Pancreas (tissue), 10 donors: ENCODE measurements at places on chromosomes 1 and 21.

DNA sequence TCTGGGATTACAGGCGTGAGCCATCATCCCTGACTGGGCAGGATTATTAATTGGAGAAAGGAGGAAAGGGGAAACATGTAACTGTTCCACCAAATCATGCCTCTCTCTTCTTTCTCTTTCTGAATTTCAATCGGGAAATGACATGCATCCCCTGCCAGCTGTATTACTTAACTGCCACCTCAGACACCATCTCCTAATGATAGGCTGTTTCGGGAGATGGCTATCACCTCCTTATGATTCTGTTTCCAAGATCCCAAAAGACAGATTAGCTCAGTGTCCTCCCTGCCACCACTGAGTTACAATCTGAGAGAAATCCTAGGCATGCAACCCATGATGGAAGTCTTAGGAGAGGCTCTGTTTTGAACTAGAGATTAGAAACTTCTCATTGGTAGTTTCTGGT is 67.5 kb downstream of the MIS18A start:
- no peak overlapping the region for H3K27ac ChIP-seq
- no peaks in the 10 kb centered on the region for H3K36me3 ChIP-seq
- H3K27me3 ChIP-seq: no peaks in the 10 kb centered on the region
- no peak overlapping the region for H3K4me3 ChIP-seq
- DNase-seq: no peak

DNA sequence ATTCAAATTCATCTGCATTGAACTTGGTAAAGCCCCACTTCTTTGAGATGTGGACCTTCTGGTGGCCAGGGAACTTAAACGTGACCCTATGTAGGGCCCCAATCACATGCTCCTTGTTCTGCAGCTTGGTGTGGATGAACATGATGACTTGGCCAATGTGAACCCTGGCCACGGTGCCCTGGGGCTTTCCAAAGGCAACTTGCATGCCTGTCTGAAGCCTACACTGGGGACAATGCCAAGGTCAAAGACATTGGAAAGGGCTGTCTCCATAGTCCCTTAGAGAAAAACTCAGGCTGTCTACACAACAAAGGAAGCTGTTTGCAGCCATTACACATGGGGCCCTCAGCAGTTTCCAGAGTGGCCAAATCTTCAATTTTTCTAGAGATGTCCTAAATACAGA is 8.9 kb upstream of the VPS13D start:
- no peak overlapping the region for H3K27ac ChIP-seq
- no peak for DNase-seq
- H3K36me3 ChIP-seq: no peaks in the 10 kb centered on the region
- no peaks in the 10 kb centered on the region for H3K4me1 ChIP-seq

- H3K27me3 ChIP-seq: no peaks in the 10 kb centered on the region
- H3K27ac ChIP-seq: no peak overlapping the region
- H3K4me3 ChIP-seq: no peak overlapping the region
- peaks cover 10% of the 10 kb centered on the region for H3K4me1 ChIP-seq
- DNase-seq: no peak
Measured at GRCh38 chr1:171221665-171222591, 26.4 kb upstream of the FMO1 start.

GRCh38 chr1:77378723-77379535 is 97.1 kb downstream of the AK5 start:
- no peak overlapping the region for H3K27ac ChIP-seq
- H3K4me1 ChIP-seq: no peaks in the 10 kb centered on the region
- no peaks in the 10 kb centered on the region for H3K27me3 ChIP-seq
- H3K4me3 ChIP-seq: no peak overlapping the region
- H3K36me3 ChIP-seq: no peaks in the 10 kb centered on the region
- no peak for DNase-seq

DNA sequence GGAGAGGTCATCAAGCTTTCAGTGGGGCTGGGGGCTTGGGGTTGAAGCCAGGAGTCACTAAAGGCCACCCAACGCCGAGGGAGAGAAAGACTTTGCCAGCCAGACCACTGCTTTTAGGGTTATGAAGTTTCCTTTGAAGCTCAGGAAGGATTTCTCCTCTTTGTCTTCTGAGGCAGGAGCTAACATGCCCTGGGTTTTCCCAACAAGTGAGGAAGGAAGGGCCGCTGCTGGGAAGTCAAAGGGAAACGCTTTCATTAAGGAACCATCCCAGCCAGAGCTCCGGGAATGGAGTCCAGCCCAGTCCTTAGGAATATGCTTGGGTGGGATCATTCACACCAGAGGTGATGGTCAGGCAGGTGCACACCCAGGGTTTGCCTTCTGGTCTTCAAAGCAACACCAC is 436.9 kb downstream of the PRDM2 start:
- no peak overlapping the region for H3K27ac ChIP-seq
- DNase-seq: no peak
- H3K4me3 ChIP-seq: no peak overlapping the region
- no peaks in the 10 kb centered on the region for H3K27me3 ChIP-seq

GRCh38 chr1:235902677-235903542 is 36.2 kb upstream of the LYST start:
- no peak for DNase-seq
- H3K4me3 ChIP-seq: no peak overlapping the region

DNA sequence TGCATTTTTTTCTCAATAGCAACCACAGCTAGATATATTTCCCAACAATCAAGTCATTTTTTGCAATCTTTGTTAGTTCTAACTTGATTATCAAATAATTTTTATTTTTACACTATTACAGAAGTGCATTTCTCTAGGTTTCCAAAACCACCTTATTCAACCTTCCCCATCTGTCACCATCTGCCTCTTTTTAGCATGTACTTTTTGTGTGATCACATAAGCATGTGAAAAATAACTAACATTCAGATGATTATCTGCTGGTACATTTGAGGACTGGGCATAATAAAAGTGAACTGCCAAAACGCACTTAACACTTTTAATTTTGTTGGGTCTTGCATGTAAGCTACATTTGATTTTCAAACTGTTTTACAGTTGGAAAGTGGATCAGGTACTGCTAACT is 291.5 kb downstream of the AKT3 start:
- DNase-seq: no peak
- no peaks in the 10 kb centered on the region for H3K27me3 ChIP-seq
- H3K4me1 ChIP-seq: no peaks in the 10 kb centered on the region
- no peaks in the 10 kb centered on the region for H3K36me3 ChIP-seq
- H3K27ac ChIP-seq: no peak overlapping the region
- no peak overlapping the region for H3K4me3 ChIP-seq

DNA sequence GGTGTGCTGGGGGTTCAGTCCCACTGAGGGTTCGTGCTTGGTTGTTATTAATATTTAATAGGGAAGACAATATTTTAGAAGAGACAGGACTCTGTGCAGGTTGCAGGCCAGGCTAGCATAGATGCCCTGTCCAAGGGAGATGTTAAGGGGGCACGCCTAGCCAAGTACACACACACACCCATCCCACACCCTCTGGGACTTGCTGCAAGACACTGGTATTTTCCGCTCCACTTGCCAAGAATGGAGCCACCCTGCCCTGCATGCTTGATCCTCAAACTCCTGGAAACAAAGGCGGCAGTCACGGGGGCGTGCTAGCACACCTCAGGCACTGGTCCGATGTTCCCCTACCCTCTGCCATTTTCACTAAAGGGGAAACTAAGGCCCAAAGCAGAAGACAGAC is 99.1 kb downstream of the MRPL37 start:
- no peak overlapping the region for H3K27ac ChIP-seq
- H3K36me3 ChIP-seq: no peaks in the 10 kb centered on the region
- peaks cover 15% of the 10 kb centered on the region for H3K4me1 ChIP-seq
- no peaks in the 10 kb centered on the region for H3K27me3 ChIP-seq

DNA sequence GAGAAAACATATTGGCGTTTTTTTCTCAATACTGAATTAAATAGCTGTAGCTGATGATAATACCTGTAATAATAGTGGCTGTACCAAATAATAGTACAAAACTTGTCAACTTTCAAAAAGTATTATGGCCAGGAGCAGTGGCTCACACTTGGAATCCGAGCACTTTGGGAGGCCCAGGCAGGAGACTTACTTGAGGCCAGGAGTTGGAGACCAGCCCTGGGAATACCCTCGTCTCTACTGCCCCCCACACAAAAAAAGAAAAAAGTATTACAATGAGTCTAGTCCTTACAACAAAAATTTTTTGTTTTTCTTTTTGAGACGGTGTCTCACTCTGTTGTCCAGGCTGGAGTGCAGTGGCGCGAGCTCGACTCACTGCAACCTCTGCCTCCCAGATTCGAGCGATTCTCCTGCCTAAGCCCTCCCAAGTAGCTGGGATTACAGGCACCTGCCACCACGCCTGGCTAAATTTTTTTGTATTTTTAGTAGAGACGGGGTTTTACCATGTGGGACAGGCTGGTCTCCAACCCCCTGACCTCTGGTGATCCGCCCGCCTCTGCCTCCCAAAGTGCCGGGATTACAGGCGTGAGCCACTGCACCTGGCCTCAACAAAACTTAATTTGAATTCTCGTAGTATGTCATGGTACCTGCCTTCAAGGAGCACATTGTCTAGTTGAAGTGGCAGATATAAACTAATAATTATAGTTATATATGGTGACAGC is 1.4 kb downstream of the RBBP4 start:
- no peaks in the 10 kb centered on the region for H3K27me3 ChIP-seq
- H3K4me1 ChIP-seq: peaks cover 14% of the 10 kb centered on the region
- peak overlapping the region; percentile 84 for H3K4me3 ChIP-seq
- H3K36me3 ChIP-seq: peaks cover 3% of the 10 kb centered on the region
- no peak overlapping the region for H3K27ac ChIP-seq

DNA sequence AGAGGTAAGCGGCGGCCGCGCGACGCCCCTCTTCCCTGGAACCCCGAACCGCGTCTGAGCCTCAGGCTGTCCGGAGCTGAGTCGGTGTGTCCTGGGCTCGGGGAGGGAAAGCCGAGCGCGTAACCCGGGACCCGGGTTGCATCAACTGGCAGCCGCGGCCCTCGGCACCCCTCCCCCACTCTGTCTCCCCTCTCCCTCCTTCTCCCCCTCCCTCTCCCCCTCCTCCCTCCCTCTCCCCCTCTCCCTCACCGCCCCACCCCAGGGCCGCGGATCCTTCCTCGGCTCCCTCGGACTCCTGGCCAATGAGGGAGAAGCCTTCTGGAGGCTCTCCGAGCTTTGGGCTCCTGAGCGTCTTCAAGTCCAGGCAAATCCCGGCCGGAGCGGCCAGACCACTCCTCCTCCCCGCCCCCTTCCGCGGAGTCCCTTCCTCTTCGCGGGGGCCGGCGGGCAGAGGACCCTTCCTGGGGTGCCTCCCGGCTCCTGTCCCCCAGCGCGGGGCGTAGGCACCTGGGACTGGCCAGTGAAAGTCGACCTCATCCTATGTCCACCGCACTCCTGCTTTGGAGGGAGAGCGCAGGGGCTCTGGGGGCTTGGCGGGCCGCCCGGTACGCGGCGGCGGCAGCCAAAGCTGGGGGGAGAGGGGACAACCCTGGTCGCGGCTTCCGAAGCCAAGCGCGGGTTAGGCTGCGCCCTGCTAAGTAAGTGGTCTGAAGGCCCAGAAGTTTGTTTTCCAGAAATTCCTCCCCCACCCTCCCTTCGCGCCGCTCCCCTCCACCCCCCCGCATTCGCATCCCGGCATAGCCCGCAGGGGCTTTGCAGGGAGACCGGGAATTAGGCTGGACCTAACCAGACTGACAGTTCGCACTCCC is 850 bp downstream of the SESN2 start:
- peak overlapping the region; percentile 72 for H3K27ac ChIP-seq
- H3K4me1 ChIP-seq: peaks cover 11% of the 10 kb centered on the region
- DNase-seq: peak; percentile 79
- H3K4me3 ChIP-seq: peak overlapping the region; percentile 76

GRCh38 chr1:225480825-225481434 is 53.1 kb upstream of the LBR start:
- H3K4me1 ChIP-seq: no peaks in the 10 kb centered on the region
- no peaks in the 10 kb centered on the region for H3K36me3 ChIP-seq

GRCh38 chr1:112904071-112904830 is 51.7 kb downstream of the SLC16A1 start:
- H3K4me3 ChIP-seq: no peak overlapping the region
- no peaks in the 10 kb centered on the region for H3K36me3 ChIP-seq
- no peak for DNase-seq
- H3K27me3 ChIP-seq: no peaks in the 10 kb centered on the region

DNA sequence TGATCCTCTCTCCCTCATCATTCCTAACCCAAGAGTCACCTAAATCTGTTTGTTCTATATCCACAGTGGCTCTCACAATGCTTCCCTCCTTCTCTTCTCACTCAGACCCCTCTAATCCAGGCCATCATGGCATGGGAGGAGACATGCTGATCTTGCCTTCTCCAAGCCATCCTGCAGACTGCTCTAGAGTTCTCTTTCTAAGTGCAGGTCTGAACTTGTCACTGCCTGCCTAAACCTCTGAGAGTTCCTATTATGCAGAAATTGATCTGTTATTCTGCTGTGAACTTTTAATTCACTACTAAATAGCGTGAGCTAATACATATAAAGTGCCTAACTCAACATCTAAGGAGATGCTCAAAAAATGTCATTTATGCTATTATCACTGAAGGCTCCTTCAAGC is 26.8 kb downstream of the LAMC2 start:
- H3K27ac ChIP-seq: no peak overlapping the region
- no peaks in the 10 kb centered on the region for H3K36me3 ChIP-seq
- no peak for DNase-seq
- no peaks in the 10 kb centered on the region for H3K27me3 ChIP-seq
- H3K4me3 ChIP-seq: no peak overlapping the region

DNA sequence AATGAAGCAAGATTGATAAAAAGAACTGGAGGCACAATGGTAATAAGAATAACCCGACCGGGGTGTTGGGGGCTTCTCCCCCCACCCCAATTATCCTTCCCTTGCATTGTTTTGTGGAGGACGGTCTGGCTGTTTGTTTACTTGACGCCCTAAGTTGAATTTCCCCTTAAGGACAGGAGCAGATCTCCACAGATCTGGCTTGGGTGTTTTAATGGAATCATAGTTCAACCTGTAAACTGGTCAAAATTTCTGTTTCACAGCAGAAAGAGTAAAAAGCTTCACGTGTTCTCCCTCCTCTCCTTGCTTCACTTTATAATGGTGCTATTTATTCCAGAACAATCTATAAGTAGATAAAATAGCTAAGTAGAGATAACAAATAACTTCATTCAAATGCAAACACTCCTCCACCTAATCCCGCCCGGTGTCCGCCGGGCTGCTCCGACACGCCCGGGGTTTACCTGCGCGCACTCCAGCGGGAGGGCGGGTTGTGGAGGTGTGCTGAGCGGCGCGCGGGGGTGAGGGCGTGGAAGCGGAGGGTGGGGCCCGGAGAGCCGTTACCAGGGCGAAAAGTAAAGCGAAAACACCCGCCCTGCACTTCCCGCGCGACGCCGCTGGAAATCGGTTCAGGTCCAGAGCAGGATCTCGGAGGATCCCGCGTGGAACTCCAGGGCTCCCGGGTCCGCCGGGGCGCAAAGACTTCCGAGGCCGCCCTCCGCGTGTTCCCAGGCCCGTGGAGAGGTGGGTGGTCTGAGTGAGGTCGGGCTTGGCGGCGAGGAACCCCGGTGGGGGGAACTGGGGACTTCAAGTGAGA is 2.0 kb upstream of the ATF3 start:
- H3K27me3 ChIP-seq: no peaks in the 10 kb centered on the region
- H3K27ac ChIP-seq: peak overlapping the region; percentile 96
